ENCODE measurements at places on chromosomes 2 and 18.
A peak's percentile ranks its signal among the peaks of the same experiment; 100 is the strongest.

GRCh38 chr2:24906466-24906865, 13.6 kb downstream of the ADCY3 start:
- DNase-seq, result no peak

GRCh38 chr2:9745153-9745899, 97.9 kb upstream of the TAF1B start:
- no peak for DNase-seq

DNA sequence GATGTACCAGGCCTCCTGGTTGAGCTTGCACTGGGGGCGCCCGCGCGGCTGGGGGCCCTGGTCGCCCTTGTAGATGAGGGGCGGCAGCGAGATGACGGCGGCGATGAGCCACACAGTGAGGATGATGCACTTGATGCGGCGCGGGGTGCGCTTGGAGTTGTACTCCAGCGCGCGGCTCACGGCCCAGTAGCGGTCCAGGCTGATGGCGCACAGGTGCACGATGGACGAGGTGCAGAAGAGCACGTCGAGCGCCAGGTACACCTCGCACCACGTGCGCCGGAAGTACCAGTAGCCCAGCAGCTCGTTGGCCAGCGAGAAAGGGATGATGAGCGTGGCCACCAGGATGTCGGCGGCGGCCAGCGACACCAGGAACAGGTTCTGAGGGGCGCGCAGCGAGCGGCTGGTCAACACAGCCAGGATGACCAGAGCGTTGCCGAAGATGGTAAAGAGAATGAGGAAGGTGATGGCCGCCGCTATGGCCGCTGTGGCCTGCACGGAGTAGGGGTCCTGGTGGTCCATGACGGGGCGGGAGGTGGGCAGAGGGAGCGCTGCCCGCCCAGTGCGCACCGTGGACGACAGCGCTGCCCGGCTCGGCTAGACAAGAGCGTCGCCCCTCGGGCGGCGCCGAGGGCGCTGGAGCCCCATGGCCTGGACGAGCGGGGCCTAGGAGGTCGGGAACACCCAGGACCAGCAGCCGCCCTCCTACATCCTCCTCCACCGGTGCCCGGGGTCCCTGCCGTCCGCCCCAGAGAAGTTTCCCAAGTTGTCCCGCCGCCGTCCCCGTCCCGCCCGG, 544 bp downstream of the ADRA2B start:
- DNase-seq, result no peak

GRCh38 chr18:49851624-49852023, 38.3 kb upstream of the ACAA2 start:
- DNase-seq, result no peak

DNA sequence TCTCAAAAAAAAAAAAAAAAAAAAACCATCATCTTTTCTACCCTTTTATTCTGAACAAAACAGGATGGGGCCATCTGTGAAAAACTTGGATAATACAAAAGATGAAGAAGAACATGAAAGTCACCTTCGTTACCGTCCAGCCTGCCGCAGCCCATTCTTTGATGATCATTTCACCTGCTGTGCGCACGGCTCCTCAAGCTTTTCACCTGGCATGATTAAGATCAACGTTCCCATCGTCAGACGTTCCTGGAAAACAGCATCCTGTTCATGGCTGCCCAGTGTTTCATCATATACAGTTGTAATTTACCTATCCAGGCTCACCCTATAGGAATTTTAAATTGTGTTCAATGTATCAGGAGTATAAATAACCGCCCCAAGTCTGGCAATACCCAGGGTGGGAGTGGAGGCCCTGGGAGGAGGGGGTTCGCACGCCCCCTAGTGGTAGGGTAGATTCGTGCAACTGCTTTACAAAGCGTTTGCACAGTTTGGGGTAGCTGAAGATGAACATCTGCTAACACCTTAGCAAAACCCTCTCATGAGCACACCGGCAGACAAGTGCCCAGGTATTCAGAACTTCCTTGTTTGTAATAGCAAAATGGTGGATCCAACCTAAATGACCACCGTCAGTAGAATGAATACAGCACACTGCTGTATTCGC, 49.0 kb upstream of the GLI2 start:
- no peak for DNase-seq

- peak; percentile 75 for DNase-seq
These were observed 410 bp upstream of the TGIF1 start for GRCh38 chr18:3449512-3450011.

DNA sequence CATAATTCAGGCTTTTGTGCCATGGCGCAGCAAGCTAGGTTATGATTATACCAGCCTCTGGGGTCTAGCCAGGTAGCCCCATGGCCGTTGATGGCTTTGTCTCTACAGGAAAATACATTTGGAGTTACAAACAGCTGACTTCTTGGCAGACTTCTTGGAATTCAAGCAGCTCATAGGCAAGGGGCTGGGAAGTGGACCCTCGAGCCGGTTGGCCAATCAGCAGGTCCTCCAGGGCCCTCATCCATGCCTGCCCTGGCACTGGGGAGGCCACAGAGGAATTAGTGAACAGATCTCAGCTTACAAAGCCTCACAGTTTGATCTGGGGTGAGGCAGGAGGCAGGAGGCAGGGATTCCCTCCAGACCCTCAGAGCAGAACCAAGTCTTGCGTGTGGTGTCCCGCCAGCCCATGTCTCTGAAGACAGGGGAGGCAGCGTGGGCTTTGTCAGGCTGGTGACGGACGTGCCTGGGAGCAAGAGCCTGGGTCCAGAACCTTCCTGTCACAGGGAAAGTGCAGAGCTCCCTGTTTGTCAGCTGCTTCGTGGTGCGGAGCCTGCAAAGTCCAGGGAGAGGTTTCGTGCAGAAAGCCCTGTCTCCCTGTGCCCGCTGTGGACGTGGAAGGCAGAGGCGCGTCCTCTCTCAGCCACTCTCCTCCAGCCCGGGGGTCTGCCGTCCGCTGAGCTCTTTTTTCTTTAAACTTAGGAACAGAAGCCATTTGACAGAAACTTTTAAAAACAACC, 131.7 kb downstream of the KLHL29 start:
- DNase-seq, result no peak

GRCh38 chr2:15704086-15704787, 112.6 kb downstream of the DDX1 start:
- no peak for DNase-seq

GRCh38 chr2:165007161-165007744, 51.9 kb upstream of the SLC38A11 start:
- no peak for DNase-seq

DNA sequence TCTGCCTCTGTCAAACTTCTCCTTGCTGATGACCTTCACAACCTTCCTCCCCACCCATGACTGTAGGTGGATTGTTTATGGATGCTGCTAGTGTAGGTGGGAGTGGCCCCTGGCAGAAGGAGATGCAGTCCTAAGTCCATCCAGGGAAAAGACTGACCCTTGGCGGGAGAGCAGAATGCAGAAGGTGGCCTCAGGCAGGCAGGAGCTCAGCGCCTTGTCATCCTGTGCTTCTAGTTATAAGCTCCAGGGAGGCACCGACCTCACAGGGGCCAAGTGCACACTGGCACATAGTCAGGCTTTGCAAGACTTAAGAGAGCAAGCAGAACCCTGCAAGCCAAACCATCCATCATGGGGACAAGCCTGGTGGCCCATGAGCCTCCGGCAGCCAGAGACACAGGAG, 74.4 kb downstream of the CAPN13 start:
- no peak for DNase-seq

DNA sequence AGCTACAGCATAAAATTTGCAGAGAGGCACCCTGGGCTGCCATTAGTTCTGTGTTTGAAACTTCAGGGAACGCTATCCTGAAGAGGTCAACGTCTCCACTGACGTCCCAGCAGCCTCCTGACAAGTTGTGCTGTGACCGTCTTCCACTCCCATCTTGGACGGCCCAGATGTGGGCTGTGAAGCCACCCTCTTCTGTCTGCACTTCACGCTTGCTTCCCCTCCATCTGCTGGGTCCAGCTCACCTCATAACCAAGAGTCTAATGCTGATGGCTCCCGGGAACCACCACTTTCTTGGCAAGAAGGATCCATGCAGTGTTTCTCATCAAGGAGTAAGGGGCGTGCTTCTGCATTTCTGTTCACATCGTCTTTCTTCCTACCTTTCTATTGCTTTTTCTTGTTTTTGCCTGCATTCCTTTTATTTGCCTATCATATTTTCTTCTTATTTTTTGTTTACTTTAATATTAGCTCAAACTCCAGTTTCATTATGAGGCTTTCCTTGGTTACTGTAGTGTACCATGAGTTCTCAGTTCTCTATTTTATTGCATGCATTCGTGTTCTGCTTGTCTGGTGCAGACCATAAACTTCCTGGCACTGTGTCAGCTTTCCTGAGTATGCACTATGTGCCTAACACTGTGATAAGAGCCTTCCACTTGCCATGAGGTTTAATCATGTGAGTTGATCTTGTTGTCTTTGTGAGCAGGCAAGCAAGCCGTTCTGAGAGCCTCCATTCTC, 631.8 kb upstream of the RAB6C start:
- DNase-seq, result no peak

- no peak for DNase-seq
These were observed 58.5 kb downstream of the ADCY3 start for GRCh38 chr2:24861500-24861899.

DNA sequence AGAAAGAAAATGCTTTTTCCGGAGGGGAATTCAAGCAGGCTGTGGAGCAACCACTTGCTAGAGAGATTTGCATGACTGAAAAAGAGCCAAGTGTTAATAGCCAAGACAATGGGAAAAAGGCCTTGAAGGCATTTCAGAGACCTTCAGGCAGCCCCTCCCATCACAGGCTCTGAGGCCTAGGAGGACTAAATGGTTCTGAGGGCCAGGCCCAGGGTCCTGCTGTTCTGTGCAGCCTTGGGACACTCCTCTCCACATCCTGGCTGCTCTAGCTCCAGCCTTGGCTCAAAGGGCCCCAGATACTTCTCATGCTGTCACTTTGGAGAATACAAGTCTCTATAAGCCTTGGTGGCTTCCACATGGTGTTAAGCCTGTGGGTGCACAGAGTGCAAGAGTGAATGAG, 81.8 kb downstream of the B3GNT2 start:
- DNase-seq, result no peak

- DNase-seq, result no peak
These were observed 481.1 kb downstream of the CBLN2 start for GRCh38 chr18:72063001-72063400.

DNA sequence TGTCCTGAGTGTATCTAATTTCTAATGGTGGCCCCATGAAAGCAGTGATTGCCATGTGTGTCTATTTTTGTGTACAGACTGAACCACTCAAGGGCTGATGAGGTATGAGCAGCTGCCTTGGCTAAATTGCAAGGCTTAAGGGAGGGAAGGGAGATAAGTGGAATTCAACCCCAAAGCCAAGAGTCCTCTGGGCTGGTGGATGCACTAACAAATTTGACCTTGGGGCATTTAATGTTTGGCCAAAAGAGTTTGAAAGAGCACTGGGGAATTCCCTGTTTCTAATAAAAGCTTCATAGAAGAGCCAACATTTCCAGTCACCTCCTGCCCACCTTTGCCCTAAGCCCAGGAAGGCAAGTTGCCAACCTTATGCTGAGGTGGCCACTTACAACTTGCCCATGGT, 172.1 kb downstream of the SETBP1 start:
- DNase-seq, result no peak

DNA sequence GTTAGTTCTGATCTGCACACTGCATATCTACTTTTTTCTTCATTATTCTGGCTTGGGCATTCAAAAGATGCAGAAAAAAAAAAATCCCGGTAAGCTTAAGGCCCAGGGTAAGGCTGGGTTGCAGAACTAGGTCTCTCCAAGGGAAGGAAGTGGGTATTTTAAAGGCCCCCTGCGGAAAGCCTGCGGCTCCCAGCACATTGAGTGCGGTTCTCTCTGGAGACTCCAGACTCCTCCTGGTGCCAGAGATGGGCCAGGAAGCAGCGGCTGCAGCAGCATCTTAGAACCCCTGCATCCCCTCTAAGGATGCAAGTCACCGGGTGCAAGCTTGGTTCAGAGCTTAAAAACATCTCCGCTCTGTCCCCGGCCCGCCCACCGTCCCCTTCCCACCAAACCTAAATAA, 49.5 kb downstream of the TGIF1 start:
- DNase-seq, result no peak

- DNase-seq, result no peak
These were observed 2.7 kb upstream of the TMBIM1 start for GRCh38 chr2:218295029-218295428.

DNA sequence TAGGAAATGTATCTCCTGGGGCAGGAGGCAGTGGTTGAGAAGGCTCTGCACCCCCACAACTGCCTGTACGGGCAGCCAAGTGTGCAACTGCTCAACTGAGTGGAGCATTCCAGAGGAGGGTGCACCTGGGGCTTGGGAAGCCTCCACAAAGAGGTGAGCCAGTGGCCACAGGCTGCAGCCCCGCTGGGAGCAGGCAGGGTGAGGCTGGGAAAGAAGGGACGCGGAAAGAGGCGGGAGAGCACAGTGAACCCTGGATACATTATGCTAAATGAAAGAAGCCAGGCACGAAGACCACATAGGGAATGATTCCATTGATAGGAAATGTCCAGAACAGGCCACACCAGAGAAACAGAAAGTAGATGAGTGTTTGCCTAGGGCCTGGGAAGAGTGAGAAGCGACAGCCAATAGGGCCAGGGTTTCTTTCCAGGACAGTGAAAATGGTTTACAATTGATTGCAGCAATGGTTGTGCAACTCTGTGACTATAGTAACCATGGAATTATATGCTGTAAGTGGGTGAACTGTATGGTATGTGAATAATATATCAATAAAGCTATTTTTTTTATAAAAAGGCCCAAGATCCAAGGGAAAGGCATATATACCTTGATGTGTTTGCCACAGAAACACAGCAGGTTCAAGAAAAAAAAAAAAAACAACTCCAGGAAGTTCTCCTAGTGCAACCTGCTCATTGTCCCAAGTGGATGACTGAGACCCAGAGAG, 82.4 kb downstream of the DDX1 start:
- DNase-seq, result no peak

DNA sequence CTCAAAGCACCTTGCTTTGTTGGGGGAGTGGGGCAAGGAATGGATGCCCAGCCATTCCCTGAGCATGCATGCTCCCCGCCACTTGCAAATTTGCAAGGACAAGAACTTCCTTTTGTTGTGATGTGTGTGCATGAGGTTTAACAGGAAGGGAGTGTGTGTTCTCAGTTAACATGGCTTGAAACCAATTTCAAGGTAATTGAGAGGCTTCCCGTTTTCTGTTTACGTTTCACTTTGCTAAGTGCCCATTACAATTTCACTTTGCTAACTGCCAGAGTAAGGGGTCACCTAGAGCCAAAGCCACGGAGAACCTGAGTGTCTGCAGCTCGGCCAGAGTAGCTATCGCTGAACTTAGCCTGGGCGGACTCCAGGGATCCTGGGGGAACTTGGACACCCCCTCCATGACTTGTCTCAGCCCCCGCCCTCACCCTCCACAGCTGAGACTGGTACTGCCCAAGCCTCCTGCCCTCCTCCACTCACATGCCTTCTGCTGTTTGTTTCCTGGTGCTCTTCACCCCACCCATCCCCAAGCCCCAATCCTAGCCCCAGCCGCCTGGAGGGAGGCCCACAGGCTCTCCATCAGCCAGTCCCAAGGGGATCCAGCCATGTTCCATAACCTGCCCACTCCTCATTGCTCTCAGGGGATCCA, 53.6 kb upstream of the LAPTM4A start:
- no peak for DNase-seq

GRCh38 chr2:15901095-15901807, 39.1 kb upstream of the MYCN start:
- DNase-seq, result no peak

All from stimulated activated CD8-positive, alpha-beta memory T cell treated with anti-CD3 and anti-CD28 coated beads, Interleukin-4, amount 100 ng/mL, for 4 hours (primary cell).